NCI-H1930 (cell line): ENCODE measurements at places on chromosomes 2 and 18.

DNA sequence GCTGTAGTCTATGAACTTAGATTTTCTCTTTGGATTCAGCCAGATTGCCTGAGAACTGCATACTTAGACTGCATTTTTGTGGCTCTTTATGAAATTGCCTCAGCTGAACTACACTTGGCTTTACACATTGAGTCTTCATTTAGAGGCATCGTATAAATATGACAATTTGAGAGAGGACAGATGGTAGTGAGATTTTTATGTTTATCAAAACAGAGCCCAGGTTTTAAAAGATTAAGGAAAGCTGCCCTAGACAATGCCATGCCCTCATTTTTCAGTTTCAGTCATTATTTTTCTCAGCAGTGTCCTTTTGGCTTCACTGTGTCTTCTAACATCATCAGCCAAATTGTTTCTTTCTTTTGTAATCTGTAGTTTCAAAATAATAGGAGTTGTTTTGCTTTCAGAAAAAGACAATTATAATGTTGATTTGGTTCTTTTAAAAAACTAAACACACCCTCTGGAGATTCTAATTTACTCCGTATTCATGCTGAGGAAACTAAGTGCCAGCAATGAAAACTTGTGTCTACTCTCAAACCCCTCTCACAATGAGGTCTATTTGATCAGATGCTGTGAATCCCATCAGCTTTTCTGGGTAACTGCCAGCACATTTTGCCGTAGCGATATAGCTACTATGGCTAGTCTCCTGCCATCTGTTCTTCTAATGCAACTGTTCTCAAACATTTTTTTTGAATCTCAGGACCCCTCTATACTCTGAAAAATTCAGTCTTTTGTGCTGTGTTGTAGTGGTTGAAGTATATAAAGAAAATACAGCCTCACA is 46.2 kb downstream of the TWSG1 start:
- DNase-seq, result peak; percentile 96

DNA sequence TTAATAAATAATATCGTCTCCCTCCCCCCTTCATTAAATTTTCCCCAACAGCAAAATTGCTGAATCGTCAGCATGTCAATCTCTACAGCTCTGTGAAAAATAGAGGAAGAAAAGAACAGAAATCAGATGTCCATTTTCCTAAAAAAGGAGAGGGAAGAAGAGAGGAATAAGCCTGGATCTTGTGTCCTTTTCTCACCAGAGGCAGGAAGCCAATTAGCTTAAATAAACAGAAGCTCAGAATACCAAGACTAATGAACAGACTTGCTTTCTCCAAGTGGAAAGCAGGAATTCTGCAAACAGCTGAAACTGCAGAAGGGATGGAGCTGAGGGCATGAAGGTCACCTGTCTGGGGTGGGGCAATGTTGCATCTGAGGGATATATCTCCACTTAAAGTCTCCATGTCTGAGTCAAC is 265.7 kb downstream of the CCDC85A start:
- DNase-seq, result no peak

DNA sequence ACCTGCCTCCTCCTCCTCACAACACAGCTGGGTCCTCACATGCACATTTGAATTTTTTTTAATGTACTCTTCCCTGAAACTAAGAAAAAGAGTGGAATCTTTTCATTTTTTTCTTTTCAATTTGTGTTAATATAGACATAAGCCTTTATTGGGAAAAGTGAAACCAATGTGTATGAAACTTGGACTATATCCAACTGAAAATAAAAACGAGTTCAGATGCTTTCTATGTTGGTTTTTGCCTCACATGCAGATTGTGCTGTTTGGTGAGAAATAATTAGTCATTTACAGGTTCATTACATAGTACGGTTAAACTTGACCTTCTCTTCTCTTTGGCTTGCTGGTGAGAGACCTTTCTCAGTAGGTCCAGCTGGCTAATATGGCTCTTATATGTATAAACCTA is 515.2 kb upstream of the FANCL start:
- DNase-seq, result no peak

GRCh38 chr18:53153281-53153680 is 813.3 kb downstream of the DCC start:
- no peak for DNase-seq

DNA sequence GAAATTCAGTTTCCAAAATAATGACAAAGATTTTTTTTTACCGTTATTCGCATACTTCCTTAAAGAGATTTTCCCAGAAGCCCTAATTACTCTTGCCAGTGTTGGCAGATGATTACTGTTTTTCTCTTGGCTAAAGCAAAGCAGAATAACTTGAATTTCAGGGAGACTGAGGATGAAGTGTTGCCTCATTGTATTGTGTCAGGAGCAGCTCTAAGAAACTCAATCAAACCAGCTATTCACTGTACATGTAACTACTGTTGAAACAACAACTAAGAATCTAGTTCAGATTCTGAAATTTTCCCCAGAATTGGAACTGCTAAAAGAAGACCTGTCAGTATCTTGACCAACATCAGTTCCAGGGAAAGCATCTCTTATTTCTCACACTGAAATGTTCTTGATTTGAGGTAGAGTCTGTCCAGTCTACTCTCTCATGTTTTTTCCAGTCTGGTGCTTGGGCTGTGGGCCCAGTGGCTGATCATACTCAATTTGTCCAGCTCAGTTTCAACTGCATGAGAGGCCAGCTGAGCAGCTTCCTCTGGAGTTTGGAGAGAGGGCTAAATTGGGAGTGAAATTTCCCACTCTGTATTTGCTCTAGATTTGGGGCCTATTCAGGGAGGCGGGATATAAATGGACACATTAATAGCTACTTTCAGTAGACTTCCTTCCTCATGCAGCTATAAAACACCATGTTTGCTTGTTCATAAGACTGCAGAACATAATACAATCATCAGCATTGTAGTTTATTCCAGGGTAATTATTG is 78.5 kb downstream of the PPP1R1C start:
- DNase-seq, result no peak

DNA sequence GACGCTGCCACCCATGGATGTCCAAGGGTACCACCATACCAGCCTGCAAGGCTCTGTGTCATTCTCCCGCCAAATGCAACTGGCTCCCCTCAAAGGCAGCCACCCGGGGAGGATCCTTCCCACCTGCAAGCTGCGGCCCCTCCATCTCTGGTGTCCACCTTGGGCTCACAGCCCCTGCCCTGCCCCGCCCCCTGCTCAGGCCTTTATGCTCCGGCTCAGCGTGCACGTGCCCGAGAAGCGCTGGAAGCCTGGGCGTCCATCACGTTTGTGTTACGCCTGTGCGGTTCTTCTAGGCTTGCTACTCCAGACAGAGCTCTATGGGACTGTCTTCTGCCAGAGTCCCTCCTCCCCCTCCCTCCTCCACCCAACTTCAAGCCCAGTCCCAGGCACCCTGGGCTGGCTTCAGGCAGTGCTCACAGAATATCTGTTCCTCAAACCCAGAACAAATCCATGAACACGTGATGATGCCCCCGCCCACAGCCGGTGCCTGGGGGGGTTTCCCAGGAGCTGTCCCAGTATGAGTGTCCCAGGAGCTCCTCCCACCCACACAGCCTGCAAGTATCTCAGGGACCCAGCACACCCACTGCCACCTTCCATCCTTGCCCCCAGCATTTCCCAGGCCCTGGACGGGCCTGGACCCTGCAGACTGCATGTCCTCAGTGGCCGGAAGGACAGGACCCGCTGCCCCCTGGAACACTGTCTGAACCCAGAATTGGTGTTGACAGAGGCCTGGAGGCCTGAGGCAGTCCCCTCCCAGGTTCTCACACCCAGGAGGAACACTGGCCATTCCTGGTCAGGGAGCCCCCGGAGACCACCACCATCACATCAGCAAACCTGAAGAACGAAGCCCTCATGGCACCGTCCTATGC is 30.3 kb downstream of the KIF1A start:
- no peak for DNase-seq

DNA sequence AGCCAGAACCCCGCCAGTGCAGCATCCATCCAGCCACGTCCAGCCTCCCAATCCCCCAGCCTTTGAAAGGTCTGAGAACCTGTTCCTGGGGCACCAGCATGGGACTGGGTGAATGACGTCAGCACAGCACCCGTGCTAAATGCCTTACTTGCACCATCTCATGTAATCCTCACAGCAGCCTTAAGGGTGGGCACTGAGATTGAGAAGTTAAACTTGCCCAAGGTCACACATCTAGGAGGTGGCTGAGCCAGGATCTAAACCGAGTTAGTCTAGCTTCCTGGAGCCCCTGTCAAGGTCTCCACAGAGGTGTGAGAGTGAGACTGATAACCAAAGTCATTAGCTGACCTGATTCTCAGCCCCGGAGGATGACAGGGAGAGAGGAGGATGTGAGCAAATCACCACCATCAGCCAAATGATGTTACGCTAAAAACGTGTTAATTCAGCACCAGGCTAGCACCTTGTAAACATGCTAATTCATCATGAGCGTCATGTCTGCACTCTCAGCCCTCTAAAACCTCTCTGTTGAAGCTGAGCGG is 4.6 kb downstream of the CD8A start:
- no peak for DNase-seq
